Natural killer cell treated with Interleukin-12 subunit alpha and Interleukin-12 subunit beta and Interleukin-15 and Interleukin-18, amount 100 ng/mL, for 72 hours (primary cell): ENCODE measurements at places on chromosomes 4 and X.

GRCh38 chrX:101977106-101977505 lies 45.3 kb upstream of the ZMAT1 start:
- H3K4me1 ChIP-seq: no peaks in the 10 kb centered on the region
- peaks cover 14% of the 10 kb centered on the region for H3K27me3 ChIP-seq
- H3K27ac ChIP-seq: no peak overlapping the region
- no peak for DNase-seq

- DNase-seq: no peak
- H3K27me3 ChIP-seq: no peaks in the 10 kb centered on the region
- no peaks in the 10 kb centered on the region for H3K4me1 ChIP-seq
- no peak overlapping the region for H3K4me3 ChIP-seq
- peaks cover 6% of the 10 kb centered on the region for H3K36me3 ChIP-seq
These were observed 502.3 kb upstream of the DIAPH2 start for GRCh38 chrX:96182366-96182765.

GRCh38 chrX:115053223-115053622 lies 35.8 kb upstream of the IL13RA2 start:
- H3K36me3 ChIP-seq: no peaks in the 10 kb centered on the region
- DNase-seq: no peak
- no peaks in the 10 kb centered on the region for H3K4me1 ChIP-seq
- H3K27me3 ChIP-seq: peaks cover 9% of the 10 kb centered on the region

DNA sequence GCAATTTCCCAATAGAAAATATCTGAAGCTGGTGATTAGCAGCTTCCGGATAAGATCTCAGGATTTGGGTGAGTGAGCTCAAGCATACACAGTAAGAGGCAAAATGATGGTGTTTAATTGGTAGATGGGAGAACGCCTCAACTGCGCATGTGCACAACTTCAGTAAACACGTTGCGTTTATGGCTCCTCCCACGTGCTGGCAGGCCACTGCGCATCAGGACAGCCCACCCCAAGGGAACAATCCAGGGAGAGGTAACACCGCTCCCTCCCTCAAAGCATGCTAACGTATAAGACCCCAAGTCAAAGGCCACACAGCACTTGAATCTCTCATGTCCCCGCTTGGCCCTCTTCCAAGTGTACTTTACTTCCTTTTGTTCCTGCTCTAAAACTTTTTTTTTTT lies 10.3 kb upstream of the CENPU start:
- DNase-seq: no peak
- no peak overlapping the region for H3K4me3 ChIP-seq
- H3K27ac ChIP-seq: no peak overlapping the region
- H3K4me1 ChIP-seq: peaks cover 23% of the 10 kb centered on the region

DNA sequence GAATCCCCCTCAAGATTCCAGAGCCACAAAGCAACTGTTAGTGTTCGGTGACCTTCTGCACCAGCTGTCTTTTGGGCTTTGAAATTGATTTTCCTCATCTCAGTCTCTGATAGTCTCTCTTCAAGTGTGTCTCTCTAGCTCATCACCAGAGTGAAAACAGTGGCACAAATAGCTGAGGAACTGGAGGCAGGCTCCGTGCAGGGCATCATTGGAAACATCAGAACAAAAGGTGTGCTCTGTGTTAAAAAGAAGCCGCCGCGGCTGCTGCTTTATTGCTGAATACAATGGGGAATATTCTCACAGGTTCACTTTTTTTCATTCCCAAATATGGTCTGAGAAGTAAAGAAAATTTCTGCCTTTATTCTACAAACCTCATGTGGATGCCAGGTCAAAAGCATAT lies 297.5 kb downstream of the DCTD start:
- H3K36me3 ChIP-seq: no peaks in the 10 kb centered on the region
- no peak for DNase-seq
- no peak overlapping the region for H3K27ac ChIP-seq
- peaks cover 8% of the 10 kb centered on the region for H3K27me3 ChIP-seq
- no peak overlapping the region for H3K4me3 ChIP-seq
- H3K4me1 ChIP-seq: no peaks in the 10 kb centered on the region
